ENCODE measurements at places on chromosomes 11 and 22. TPM values are rescaled to one million over a fixed set of nuclear protein-coding genes. Genes with fewer than 3 reads are reported as not detected.

The APOBEC3B gene
- 21.1 TPM for total RNA-seq

The MIAT gene
- 3.0 TPM for total RNA-seq

The GLYAT gene
- not detected for total RNA-seq

The OR5B3 gene
- not detected for total RNA-seq

The NUP98 gene
- 73.4 TPM for total RNA-seq

The CHRM1 gene
- not detected for total RNA-seq

The ANO1 gene
- total RNA-seq = 1.1 TPM

The JAML gene
- not detected for total RNA-seq

The OR51E2 gene
- not detected for total RNA-seq

The OR10A2 gene
- not detected for total RNA-seq

The IL10RA gene
- 0.25 TPM for total RNA-seq

The NLRX1 gene
- 15.0 TPM for total RNA-seq

The FGF19 gene
- total RNA-seq = not detected

The SPON1 gene
- total RNA-seq = 3.2 TPM

The POGLUT3 gene
- 11.2 TPM for total RNA-seq

The ANGPTL5 gene
- total RNA-seq = not detected

- no peak for DNase-seq
Measured at GRCh38 chr11:112583261-112583893, 322.7 kb upstream of the PLET1 start.

DNA sequence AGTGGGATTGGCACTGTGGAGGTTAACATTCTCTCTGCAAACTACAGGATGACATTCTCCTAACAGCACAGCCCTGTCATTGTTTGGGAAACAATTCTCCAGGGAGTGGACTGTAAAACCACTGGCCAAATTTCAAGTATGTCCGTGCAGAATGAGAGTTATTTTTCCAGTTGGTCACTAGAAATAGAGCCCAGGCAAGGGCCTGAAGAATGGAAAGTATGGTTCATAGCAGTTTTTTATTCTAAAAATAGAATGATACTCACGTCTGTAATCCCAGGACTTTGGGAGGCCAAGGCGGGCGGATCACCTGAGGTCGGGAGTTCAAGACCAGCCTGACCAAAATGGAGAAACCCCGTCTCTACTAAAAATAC, 39.0 kb upstream of the CD44 start:
- no peak for DNase-seq

GRCh38 chr11:78196661-78197091, 8.0 kb downstream of the USP35 start:
- DNase-seq = no peak

- DNase-seq = no peak
Measured at GRCh38 chr11:8019314-8020243, 32.4 kb downstream of the EIF3F start.

DNA sequence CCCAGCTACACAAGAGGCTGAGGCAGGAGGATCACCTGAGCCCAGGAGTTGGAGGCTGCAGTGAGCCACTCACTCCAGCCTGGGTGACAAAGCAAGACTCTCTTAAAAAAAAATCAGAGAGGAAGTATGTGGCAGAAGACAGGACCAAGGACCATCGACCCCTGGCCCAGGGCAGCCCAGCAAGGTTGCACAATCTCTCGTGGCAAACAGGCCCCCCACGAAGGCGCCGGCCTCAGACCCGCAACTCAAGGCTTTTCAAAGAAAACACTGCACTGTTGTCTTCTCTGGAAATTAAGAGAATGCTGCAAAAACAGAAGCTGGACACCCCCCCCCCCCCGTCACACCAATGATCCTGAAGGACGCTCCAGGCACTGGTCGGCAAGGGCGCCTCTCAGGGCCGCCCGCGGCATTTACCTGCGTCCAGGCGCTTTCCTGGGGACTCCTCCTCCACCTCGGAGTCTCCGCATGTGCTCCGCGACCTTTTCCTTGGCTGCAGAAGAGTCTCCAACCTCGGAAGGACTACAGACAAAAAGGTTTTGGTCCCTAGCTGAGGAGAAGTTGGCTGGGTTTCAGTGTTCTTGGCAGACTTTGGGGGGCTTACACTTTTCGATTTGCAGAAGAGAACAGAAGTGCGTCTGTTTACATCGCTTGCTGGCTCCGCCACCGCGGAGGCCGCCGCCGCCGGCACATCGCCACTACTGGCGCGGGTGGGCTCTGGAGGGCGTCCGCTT, 40.5 kb downstream of the BRD1 start:
- DNase-seq = no peak

DNA sequence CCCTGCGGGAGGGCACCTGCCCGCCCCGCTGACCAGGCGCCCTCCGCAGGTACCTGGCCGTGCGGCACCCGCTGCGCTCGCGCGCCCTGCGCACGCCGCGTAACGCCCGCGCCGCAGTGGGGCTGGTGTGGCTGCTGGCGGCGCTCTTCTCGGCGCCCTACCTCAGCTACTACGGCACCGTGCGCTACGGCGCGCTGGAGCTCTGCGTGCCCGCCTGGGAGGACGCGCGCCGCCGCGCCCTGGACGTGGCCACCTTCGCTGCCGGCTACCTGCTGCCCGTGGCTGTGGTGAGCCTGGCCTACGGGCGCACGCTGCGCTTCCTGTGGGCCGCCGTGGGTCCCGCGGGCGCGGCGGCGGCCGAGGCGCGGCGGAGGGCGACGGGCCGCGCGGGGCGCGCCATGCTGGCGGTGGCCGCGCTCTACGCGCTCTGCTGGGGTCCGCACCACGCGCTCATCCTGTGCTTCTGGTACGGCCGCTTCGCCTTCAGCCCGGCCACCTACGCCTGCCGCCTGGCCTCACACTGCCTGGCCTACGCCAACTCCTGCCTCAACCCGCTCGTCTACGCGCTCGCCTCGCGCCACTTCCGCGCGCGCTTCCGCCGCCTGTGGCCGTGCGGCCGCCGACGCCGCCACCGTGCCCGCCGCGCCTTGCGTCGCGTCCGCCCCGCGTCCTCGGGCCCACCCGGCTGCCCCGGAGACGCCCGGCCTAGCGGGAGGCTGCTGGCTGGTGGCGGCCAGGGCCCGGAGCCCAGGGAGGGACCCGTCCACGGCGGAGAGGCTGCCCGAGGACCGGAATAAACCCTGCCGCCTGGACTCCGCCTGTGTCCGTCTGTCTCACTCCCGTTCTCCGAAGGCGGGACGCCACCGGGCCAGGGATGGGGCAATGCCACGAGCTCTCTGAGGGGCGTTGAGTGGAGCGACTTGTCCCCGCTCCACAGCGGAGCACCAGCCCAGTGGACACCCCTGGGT, 1.8 kb downstream of the GALR3 start:
- no peak for DNase-seq

GRCh38 chr22:34623580-34623979, 442.4 kb upstream of the ISX start:
- DNase-seq = no peak

- no peak for DNase-seq
Measured at GRCh38 chr22:39773503-39773902, 120.1 kb downstream of the ENTHD1 start.

DNA sequence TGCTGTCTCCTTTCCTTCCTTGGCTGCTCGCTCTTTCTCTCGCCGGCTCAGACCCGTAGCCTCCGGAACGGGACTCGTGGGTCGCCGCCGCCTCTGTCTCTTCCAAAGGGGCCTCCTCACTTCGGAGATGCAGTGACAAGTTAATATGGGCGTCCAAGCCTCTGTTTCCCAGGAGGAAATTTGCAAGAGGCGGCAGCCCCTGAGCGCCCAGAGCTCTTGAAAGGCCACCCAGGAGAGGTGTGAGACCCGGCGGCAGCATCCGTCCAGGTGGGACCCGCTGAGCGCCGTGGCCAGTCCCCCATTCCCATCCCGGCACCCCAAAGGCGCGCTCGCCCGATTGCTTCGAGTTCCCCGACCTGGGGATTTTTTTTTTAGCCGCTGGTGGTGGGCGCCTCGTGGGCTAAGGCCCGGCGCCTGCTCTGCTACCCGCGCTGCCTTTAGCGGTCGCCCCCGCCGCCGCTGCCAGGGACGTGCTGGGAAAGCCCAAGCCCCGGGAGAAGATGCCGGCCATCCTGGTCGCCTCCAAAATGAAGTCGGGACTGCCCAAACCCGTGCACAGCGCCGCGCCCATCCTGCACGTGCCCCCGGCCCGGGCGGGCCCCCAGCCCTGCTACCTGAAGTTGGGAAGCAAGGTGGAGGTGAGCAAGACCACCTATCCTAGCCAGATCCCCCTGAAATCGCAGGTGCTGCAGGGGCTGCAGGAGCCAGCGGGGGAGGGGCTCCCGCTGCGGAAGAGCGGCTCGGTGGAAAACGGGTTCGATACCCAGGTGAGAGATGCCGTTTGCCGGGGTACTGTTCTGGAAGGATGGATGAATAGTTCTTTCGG, 772 bp downstream of the NAV2 start:
- DNase-seq = no peak

- peak; percentile 72 for DNase-seq
Measured at GRCh38 chr11:46237248-46238077, 40.0 kb upstream of the CREB3L1 start.

- no peak for DNase-seq
Measured at GRCh38 chr11:7571640-7572000, 57.8 kb downstream of the PPFIBP2 start.

- peak; percentile 1 for DNase-seq
Measured at GRCh38 chr22:17199003-17199731, 20.1 kb downstream of the ADA2 start.

- DNase-seq = no peak
Measured at GRCh38 chr11:130638033-130638432, 189.6 kb downstream of the ADAMTS15 start.

DNA sequence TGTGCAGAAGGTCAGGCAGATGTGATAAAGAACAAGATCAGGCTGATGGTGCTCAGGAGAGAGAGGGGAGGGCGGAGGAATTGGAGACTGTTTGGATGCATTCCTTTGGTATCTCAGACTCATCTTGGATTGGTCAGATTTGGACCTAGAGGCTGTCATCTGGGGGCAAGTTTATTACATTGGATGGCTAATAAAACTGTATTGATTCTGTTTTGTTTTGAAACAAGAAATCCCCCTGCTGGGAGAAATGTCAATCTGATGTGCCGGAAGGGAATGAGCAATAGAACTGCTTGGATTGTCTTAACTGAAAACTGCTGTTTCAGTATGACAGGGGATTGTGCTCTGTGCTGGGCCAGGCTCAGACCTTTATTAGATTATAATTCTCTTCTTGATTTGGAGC, 25.5 kb upstream of the CCDC90B start:
- DNase-seq = no peak

GRCh38 chr11:64093233-64094039, 57.7 kb downstream of the FLRT1 start:
- DNase-seq = no peak

DNA sequence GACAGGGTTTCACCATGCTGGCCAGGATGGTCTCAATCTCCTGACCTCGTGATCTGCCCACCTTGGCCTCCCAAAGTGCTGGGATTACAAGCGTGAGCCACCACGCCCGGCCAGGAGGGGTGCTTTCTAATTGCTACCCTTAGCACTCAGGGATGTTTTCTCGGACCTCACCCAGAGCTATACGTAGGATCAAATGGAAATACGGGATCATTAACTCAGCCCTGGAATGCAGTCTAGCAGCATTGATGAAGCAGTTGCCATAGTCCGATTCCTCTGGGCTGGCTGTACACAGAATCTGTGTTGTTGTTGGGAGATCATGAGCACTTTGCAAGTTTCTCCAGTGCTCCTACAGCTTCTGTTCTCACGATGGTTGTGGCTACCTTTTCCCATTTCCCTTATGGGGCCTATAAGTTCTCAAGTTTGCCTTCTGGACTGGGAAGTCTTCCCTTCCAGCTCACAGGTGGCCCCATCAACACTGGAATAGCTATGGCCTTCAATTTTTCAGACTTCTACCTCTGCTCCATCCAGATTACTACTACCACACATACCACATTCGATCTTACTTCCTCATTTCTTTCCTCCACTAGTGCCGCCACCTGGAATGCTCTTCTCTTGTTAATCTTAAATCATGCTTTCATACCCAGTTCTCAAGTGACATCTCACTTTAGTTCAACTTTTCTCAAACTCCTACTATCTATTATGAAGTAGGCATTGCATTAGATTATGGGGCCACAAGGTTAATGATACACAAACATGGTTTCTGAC, 16.1 kb upstream of the PCF11 start:
- DNase-seq = no peak

DNA sequence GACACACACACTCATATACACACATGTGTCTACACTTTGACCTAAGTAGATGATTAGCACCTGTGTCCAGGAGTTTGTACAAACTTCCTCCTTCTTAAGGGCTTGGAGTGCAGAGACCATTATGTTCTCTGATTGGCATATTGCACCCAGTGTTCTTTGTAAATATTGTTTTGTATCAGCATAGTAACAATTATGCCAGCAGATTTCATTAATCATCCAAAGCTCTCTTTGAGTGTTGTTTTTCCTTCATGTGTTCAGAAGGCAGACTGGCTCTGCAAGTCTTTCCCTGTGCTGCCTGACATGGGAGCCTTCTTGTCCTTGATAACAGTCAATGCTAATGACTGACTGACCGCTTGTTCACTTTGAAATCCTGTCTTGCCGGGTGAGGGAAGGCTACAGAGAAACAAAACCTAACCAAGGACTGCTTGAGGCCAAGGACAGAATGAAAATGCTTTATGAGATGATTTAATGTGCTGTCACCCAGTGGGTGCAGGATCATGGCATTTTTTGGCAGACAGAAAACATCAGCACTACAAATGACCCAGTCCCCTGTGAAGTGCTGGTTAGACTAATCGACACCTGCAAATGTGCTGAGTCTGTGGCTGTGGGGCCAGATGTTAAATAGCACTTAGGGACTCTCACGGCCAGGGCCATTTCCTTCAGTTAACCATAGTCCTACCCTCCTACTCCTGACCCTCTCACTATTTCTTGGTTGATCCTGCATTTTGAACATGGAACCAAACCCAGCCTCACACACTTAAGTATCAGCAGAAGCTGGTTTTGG, 6.6 kb upstream of the BARX2 start:
- no peak for DNase-seq

DNA sequence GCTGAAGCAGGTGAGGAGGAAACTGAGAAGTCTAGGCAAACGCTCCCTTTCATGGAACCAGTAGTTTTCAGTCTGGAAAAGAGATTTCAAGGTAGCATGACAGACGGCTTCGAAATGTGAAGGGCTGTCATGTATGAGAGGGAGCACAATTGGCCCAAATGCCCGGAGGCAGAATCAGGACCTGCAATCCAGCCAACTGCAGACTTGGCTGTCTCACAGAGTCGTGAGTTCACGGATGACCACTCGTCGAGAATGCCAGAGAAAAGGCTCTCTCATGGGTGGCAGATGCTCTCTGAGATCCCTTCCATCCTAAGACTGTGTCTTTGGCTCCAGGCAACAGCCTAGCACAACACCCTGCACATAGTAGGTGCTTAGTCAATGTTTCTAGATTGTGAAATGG, 134.8 kb downstream of the DSCAML1 start:
- peak; percentile 4 for DNase-seq

GRCh38 chr22:48843640-48844039, 984.0 kb downstream of the BRD1 start:
- no peak for DNase-seq

- DNase-seq = no peak
Measured at GRCh38 chr11:119845756-119846155, 116.8 kb upstream of the NECTIN1 start.

GRCh38 chr11:69339983-69340565, 46.1 kb downstream of the MYEOV start:
- DNase-seq = no peak

DNA sequence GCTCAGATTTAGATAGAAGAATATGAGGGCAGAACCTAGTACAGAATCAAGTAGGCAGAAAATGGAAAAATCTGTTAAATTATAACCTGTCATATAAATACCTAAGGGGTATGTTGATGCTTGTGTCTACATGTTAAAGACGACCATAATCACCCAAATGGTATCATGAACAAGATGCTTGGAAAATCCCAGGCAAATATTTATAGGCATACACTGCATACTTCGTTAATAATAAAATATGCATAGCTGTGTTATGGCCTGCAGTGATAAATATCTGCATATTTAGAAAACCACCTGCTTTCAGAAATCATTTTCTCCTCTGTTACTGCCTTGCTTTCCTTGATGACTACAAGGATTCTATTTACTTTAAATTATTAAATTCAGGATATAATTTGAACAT, 18.9 kb upstream of the DDX10 start:
- DNase-seq = no peak

Measured in kidney epithelial cell (primary cell).